ENCODE measurements at places on chromosomes 5 and 9. TPM values are rescaled to one million over a fixed set of nuclear protein-coding genes. Genes with fewer than 3 reads are reported as not detected.

DNA sequence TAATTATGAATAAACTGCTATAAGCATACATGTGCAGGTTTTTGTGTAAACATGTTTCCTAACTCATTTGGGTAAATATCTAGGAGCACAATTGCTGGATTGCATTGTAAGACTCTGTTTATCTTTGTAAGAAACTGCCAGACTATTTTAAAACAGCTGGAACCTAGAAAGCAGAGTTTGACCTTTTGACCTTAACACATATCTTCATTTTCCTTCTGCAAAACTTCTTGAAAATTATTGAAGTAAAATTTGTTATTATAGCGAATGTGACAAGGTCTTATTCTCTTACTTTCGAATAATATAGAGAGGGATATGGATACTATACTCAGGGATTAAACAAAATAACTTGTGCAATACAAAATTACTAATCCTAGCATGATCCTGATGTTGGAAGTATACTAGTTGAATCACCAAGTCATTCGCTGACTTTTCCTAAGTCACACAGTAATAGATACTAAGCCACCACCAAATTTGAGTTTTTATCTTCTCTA is 3.2 kb upstream of the ANXA1 start:
- DNase-seq = no peak

- no peak for DNase-seq
Observed at GRCh38 chr5:10856071-10856470, 95.0 kb upstream of the DAP start.

DNA sequence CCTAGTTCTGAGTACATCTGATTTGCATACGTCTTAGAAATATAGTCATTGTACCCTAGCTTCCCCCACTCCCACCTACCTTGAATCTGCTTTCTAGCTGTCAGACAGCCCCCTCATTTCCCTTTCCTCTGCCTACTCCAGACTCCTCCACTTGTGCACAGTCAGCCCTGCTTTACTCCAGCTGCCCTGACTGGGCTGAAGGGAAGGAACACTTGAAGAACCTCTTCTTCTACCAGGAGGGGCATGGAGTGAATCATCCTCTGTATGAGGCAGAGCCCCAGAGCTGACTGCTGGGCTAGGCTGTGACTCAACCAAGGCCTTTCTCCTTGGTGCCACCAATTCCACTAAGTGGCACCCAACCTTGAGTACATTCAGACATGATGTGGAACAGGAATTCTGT is 18.1 kb upstream of the ZFR start:
- no peak for DNase-seq

- no peak for DNase-seq
Observed at GRCh38 chr9:93958819-93959682, 3.9 kb upstream of the BARX1 start.

DNA sequence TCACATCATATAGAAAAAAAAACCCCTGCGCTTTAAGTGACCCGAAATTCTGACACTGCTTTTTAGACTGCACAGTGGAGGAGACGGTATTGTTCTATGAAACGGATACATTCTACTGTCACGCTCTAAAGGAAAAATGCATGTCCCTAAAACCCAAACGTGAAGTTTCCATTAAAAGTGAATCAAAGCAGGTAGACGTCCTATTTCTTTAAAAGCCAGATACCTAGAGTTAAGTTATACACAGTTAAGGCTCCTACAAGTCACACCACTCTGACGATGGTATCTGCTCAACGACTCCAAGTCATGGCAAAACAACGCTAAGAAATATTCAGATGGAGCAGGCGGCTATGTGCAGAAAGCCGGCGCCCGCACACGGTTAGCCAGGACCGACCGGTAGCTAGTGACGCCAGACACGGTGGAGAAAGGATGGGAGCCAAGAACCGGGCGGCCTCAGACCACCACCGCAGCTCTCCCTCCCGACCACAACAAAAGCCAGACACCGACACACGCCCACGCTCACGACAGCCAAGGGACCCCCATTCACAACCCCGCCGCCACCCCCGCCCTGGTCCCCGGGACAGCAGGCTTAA is 734 bp downstream of the SKP1 start:
- DNase-seq = no peak

Gene NRARP
- 4.0 TPM for total RNA-seq

Gene PCSK5
- total RNA-seq = 4.1 TPM

GRCh38 chr5:73922224-73922623 is 296.2 kb downstream of the ARHGEF28 start:
- DNase-seq = no peak

DNA sequence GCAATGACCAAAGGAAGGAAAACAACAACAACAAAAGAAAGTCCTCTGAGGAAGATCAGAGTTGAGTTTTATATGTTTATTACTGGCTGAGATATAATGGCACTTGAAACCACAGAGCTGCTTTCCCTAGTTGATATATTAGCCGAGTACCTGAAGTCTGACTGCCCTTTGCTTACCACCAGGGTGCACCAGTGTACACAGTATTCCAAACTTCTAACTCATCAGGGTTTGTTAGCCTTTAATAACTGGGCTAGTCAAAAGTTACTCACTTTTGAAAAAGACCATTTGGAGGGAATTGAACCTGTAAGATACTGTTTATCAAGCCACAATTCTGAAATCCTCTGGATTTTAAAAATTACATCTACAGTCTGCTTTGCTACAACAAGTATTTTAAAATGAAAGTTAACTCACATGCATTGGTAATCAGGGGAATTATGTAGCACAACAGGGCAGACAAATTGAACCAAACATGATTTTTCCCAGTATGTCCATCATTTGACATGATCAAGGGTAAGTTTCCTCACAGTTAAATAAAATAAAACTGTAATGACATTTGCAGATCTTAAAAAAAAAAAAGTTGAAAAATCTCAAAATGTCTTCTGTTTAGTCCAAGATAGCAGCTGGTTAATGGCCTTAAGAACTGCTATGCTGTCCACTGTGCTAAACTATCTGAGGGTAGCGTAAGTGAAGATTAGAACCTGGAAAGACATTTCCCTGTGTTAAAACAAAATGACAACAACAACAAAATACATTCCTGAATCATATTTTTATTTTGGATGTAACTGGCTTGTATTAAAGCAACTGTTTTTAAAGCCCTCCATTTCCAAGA is 57.3 kb upstream of the C6 start:
- DNase-seq = peak; percentile 31

GRCh38 chr5:160930406-160930805 is 78.4 kb upstream of the ATP10B start:
- DNase-seq = no peak

DNA sequence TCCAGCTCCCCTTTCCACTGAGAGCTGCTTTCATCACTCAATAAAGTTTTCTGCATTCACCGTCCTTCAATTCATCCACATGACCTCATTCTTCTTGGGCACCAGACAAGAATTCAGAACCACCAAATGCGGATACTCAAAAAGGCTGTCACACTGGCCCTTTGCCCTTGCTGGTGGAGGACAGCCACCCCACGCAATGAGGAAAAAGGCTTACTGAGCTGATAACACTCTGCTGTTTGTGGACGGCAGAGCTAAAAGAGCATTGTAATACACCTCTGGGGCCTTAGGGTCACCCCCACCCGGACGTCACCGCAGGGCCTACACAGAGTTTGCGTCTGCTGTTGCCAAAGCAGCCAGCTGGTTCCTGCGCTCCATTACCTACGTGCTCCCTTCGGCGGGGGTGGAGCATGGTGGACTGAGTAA is 51.2 kb upstream of the ZNF608 start:
- peak; percentile 58 for DNase-seq

Gene ASS1
- 65.5 TPM for total RNA-seq

- no peak for DNase-seq
Observed at GRCh38 chr5:40932766-40933165, 23.5 kb downstream of the C7 start.

Gene PTGDS
- total RNA-seq = 5,424 TPM

DNA sequence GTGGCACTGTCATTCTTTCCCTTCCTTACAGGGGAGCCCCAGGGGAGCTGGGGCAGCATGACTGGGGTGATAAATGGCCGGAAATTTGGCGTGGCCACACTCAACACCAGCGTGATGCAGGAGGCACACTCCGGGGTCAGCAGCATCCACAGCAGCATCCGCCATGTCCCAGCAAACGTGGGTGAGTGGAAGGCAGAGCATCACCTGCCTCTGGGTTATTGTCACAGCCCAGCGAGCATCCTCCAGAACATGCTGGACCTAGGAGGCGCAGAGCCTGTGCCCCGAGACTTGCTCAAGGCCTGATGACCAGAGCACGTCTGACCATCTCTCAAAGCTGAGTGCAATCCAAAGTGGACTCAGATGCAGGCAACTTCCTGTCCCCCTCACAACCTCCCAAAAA is 22.2 kb upstream of the ASS1 start:
- DNase-seq = no peak

DNA sequence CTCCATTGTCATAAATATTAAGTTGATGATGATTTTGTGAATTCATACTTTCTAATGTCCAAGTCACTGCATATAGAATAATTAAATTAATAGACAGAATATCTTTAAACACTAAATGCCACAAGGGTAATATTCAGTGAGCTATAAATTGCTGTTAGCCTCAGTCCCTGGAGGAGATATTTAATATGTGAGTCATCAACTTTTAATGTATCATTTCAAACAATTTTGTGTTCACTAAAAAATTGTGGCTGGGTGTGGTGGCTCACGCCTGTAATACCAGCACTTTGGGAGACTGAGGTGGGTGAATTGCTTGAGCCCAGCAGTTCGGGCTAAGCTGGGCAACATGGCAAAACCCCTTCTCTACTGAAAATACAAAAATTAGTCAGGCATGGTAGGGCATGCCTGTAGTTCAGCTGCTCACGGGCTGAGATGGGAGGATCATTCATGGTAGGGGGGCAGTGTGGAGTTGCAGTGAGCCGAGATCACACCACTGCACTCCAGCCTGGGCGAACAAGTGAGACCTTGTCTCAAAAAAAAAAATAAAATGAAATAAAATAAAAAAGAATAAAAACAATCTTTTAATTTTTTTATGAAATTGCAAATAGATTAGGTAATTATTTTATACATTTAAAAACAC is 717.3 kb upstream of the CHD1 start:
- DNase-seq = no peak

DNA sequence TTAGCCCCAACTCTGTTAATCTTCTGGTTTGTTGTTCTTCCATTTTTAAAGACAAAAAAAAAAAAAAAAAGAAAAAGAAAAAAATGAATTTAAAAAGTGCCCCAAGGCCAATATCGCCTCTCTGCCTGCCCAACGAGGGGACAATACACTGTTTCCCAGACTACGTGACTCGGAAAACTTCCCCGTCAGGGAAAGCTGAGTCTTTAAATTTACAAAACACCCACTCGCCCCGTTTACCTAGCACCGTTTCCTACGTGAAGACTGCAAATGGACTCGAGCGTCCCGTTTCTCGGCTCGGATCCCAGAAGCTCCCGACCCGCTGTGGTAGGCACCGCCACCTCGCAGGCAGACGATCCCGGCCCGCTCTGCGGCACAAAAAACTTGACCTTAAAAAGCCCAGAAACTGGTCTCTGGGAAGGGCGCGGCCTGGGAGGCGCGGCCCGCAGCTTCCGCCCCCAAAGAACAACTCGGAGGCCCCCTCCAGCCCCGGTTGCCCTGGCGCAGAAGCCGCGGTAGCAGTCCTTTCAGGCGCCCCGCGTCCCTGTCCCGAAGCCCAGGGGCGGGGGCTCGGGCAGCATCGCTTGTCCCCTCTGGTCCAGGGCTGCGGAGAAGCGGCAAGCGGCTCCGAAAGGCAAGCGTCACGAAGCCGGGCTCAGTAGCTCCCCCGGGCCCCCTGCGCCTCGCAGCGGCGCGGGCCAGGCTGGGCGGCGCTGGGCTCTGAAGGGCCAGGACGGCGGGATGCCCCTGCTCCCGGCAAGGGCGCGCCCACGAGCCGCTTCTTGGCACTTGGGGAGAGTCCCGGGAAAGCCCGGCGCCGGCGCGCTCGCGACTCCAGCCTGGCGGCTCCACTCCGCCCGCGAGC is at the start of gene GCNT4:
Gene GCNT4, minus strand, starts transcription at position 367 of the 862 bp plus-strand sequence. CDS start 22,521 bp downstream, outside the sequence.
- peak; percentile 68 for DNase-seq

DNA sequence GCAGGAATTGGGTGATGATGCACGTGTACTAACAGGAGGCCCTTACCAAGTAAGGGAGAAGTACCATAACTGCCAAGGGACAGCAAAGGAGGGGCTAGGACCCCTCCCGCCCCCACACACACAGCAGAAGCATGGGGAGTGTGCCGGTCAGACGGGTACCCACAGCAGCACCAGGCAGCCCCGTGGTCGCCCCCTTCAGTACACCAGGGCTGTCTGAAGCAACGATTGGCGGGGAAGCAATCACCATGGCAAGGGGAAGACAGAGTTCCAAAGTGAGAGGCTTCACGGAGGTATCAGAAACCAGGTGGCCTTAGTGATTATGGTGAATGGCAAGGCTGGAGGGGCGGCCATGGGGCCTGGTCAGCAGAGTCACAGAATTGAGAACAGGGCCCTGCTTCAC is 72.2 kb downstream of the CAMSAP1 start:
- no peak for DNase-seq

Gene PCDHGB4
- total RNA-seq = 5.4 TPM

Gene GRM6
- total RNA-seq = not detected

Gene KIF24
- 0.45 TPM for total RNA-seq

Gene GFI1B
- 0.25 TPM for total RNA-seq

DNA sequence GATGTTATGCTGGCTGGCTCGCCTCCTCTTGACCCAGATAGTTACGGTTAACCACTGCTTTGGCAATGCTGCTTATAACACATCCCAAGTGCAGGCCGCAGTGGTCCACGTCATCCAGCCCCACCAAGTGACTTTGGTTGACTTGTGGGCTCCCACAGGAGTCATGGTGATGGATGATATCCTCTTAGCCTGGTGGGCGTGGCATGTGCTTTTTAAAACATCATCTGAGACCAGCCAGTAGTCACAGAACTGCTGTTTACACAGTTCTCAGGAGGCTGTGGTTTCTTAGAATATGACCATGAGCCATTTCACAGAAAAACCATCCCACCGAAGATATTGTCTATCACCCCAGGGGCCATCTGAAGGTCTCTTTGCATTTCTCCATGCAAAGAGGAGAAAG is 216.9 kb downstream of the SH3GL2 start:
- no peak for DNase-seq

Gene DMRTA1
- total RNA-seq = 0.77 TPM

DNA sequence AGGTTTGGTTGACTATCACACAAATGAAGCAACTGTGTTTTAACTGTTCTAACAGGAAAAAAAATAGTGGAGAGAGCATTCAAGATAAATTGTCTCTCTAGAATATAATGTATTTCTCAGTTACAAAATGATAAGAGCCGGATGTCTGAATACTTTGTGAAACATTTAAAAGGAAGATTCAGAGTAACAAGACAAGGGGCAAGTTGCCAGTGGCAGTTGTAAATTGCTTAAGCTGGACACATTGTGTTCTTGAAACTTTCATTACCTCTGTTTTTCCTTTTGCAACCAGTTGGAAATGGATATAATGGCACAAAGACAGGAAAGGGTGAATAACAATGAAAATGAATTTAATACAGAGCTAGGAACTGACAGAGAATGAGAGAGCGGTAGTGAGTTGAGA is 15.2 kb upstream of the TBCA start:
- DNase-seq = no peak

Gene PCDHA1
- not detected for total RNA-seq

Measured in left ventricle myocardium superior (tissue), 1 donor.